AG09319 (cell line): ENCODE measurements at places on chromosomes 2 and 18.

DNA sequence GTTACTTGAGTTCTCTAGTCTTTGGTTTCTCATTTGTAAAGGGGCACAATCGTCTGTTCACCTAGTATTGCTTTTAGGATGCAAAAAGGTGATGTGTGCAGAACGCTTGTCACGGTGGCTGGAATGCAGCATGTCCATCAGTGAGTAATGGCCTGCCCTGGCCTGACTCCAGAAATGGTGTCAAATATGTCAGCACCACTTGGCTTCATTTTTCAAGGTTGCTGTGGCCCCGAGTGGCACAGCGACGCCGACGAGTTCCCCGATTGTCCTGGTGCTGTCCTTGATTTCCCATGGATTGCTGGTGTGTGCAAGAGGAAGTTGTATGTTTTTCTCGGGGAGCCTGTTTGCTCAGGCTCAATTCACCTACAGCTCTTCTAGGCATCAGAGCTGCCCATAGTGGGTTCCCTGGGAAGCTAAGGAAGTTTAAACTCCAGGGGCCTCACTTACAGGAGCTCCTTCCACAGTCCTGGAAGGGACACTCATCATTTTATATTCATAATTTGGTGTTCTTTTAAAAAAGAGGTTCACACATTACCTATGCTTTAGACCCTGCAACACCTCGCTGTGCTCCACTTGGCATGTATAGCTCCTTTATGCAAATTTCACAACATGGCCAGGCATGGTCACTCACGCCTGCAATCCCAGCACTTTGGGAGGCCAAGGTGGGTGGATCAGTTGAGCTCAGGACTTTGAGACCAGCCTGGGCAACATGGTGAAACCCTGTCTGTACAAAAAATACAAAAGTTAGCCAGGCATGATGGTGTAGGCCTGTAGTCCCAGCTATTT, 25.6 kb upstream of the ZNF407 start:
- DNase-seq = no peak

DNA sequence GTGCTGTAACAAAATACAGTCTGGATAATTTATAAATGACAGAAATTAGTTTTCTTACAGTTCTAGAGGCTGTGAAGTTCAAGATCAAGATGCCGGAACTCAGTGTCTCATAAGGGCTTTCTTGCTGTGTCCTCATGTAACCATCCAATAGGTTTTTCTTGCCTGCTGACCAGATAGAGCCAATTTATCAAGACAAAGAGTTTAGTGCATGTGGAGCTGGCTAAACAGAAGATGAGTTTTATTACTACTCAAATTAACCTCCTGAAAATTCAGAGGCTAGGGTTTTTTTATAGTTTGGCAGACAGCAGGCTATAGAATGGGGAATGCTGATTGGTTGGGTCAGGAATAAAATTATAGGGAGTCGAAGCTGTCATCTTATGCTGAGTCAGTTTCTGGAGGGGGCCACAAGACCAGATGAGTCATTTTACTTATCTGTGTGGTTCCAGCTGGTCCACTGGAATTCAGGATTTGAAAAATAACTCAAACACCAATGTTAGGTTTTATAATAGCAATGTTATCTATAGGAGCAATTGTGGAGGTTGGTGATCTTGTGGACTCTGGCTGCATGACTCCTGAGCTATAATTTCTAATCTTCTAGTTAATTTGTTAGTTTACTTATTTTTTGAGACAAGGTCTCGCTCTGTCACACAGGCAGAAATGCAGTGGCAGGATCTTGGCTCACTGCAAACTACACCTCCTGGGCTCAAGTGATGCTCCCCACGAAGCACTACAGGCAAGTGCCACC, 3.2 kb upstream of the PDK1 start:
- DNase-seq = peak; percentile 30

DNA sequence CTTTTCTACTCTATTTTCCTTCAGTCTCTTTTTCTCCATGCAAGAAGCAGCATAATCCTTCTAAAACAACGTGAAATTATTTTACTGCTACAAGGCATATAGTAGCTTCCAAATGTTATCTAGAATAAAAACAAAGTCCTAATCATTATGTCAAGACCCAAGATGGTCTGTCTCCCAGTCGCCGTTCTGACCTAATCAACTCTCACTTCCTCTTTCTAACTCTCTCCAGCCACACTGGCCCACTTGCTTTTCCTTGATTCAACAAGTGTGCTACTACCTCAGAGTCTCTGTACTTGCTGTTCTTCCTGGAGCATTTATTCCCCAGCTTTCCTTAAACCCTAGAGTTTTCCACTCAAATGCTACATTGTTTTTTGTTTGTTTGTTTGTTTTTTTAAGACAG, 1491.2 kb downstream of the LRP1B start:
- DNase-seq = no peak

DNA sequence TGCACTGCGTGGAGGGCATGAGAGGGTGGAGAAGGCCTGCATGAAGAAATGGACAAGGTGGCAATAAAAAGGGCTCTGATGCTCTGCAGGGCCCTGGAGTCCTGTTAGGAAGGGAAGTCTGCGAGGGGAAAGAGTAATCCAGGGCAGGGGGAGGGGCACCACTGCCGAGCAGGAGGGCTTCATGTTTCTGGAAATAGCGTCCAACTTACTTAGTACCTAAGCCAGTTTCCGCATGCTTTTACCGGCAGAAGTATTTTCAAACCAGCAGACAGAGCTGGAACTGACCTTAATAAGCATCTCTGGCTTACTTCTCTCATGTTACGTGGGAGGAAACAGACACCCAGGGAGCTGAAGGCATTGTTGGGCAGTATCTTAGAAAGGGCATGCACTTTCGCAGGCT, 156.7 kb downstream of the GALNT14 start:
- DNase-seq = no peak

DNA sequence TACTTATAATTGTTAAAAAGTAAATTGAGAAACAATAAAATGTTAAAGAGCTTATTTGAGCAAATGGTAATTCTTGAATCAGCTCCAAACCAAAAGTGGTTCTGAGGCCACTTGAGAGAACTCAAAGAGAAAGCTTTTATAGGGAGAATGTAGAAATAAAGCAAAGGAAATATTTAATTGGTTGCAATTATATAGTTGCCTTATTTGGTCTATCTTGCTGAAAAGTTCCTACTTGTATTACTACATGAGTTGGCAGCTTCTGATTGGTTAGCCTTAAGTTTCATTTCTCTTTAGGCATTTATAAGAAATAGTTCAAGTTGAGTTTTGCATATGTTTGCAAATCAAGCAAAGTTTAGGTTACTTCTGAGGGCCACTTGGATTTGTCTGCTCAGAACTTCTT, 38.1 kb downstream of the SCN2A start:
- DNase-seq = no peak

- peak; percentile 50 for DNase-seq
These were observed 9.0 kb downstream of the CYBRD1 start for GRCh38 chr2:171531291-171531690.

- no peak for DNase-seq
These were observed 511.2 kb downstream of the EIPR1 start for GRCh38 chr2:2866459-2866858.
